Spinal cord (tissue), 10 donors: ENCODE measurements at places on chromosomes 7 and 10. TPM values are rescaled to one million over a fixed set of nuclear protein-coding genes. Genes with fewer than 3 reads are reported as not detected.

GRCh38 chr10:61779950-61780659, 117.4 kb downstream of the CABCOCO1 start:
- H3K36me3 ChIP-seq = no peaks in the 10 kb centered on the region
- no peaks in the 10 kb centered on the region for H3K4me1 ChIP-seq
- no peak overlapping the region for H3K27ac ChIP-seq
- H3K27me3 ChIP-seq = no peaks in the 10 kb centered on the region

- peaks cover 48% of the 10 kb centered on the region for H3K4me1 ChIP-seq
- no peak overlapping the region for H3K27ac ChIP-seq
- no peak overlapping the region for H3K4me3 ChIP-seq
- H3K36me3 ChIP-seq = no peaks in the 10 kb centered on the region
- no peak for DNase-seq
Observed at GRCh38 chr10:132450466-132450824, 53.4 kb downstream of the PWWP2B start.

- H3K36me3 ChIP-seq = no peaks in the 10 kb centered on the region
- H3K4me1 ChIP-seq = peaks cover 3% of the 10 kb centered on the region
- H3K27me3 ChIP-seq = no peaks in the 10 kb centered on the region
- no peak for DNase-seq
- H3K4me3 ChIP-seq = no peak overlapping the region
Observed at GRCh38 chr10:88108115-88108610, 244.7 kb downstream of the PTEN start.

GRCh38 chr7:137975221-137975620, 26.7 kb downstream of the CREB3L2 start:
- no peaks in the 10 kb centered on the region for H3K36me3 ChIP-seq
- H3K27me3 ChIP-seq = no peaks in the 10 kb centered on the region
- peak overlapping the region; percentile 85 for H3K27ac ChIP-seq
- peak; percentile 75 for DNase-seq
- no peak overlapping the region for H3K4me3 ChIP-seq

DNA sequence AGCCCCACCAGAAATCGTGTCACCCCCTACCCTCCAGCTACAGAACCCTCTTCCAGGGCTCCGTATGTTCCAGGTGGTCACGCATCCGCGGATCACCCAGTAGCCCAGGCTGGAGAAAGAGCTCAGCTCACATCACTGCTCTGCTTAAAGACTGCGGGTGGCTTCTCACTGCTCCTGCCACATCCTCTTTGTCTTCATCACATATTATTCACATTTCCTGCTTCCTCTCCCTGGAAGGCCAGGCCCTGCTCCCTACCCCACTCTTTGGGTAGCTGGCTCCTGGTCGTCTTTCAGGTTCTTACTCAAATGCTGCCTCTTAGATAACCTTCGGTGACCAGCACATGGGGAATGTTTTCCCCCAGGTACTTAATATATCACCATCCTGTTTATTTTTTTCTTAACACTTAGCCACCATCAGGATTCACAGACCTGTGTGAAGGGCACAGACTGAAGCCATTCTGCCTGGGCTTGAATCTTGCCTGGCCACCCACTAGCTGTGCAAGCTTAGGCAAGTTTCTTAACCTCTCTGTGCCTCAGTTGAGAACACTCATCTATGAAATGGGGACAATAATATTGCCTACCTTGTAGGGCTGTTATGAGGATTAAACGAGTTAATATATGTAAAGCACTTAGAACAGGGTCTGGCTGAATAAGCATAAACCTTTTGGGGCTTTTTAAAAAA, 307.8 kb downstream of the PRPF18 start:
- H3K4me1 ChIP-seq = peaks cover 17% of the 10 kb centered on the region
- no peak overlapping the region for H3K4me3 ChIP-seq
- no peaks in the 10 kb centered on the region for H3K27me3 ChIP-seq
- no peak for DNase-seq

GRCh38 chr7:43658718-43659548, 70.4 kb downstream of the COA1 start:
- H3K27ac ChIP-seq = no peak overlapping the region
- H3K36me3 ChIP-seq = no peaks in the 10 kb centered on the region
- DNase-seq = no peak
- H3K4me3 ChIP-seq = no peak overlapping the region
- H3K27me3 ChIP-seq = no peaks in the 10 kb centered on the region
- H3K4me1 ChIP-seq = no peaks in the 10 kb centered on the region

GRCh38 chr7:115024276-115024675, 102.4 kb downstream of the MDFIC start:
- no peaks in the 10 kb centered on the region for H3K36me3 ChIP-seq
- H3K27ac ChIP-seq = no peak overlapping the region
- H3K27me3 ChIP-seq = no peaks in the 10 kb centered on the region
- DNase-seq = no peak
- H3K4me3 ChIP-seq = no peak overlapping the region

GRCh38 chr7:66181329-66181728, 23.8 kb upstream of the TPST1 start:
- no peak for DNase-seq
- H3K4me1 ChIP-seq = no peaks in the 10 kb centered on the region
- H3K27me3 ChIP-seq = no peaks in the 10 kb centered on the region
- H3K36me3 ChIP-seq = no peaks in the 10 kb centered on the region
- no peak overlapping the region for H3K4me3 ChIP-seq
- H3K27ac ChIP-seq = no peak overlapping the region

GRCh38 chr10:43903451-43903850, 254.8 kb upstream of the ZNF32 start:
- no peak for DNase-seq
- no peaks in the 10 kb centered on the region for H3K36me3 ChIP-seq
- peaks cover 36% of the 10 kb centered on the region for H3K4me1 ChIP-seq
- H3K27ac ChIP-seq = no peak overlapping the region

DNA sequence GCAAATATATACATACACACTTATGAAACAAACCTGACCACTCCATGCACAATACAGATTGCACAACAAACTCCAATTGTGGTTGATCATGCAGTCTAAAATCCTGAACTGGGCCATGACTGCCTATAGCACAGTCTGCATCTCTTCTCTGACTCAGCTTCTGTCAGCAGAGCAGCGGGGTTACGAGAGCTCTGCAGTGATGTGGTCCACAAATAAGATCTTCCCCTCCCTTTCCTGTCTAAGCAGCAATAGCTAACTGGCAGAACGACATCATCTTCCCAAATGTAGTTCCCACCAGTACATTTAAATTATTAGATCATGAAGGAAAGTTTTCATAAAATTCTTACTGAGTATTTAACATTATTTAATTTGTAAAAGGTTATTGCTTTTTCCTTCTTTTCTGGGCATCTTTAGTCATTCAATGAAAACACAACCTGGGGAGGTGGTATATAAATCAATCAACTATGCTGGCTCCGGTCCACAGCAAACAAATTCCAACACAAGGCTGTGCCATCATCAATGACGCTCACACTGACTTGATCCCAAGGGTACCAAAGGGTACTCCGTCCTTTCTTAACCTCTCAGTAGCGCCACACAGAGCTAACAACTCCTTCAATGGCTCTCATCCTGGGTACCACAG, 17.1 kb downstream of the ARHGAP21 start:
- H3K4me3 ChIP-seq = no peak overlapping the region
- no peak for DNase-seq
- H3K27me3 ChIP-seq = no peaks in the 10 kb centered on the region
- H3K36me3 ChIP-seq = no peaks in the 10 kb centered on the region

- H3K4me3 ChIP-seq = no peak overlapping the region
- H3K27ac ChIP-seq = no peak overlapping the region
- DNase-seq = no peak
- no peaks in the 10 kb centered on the region for H3K27me3 ChIP-seq
- no peaks in the 10 kb centered on the region for H3K36me3 ChIP-seq
Observed at GRCh38 chr7:150569245-150569955, 2.2 kb downstream of the GIMAP4 start.

GRCh38 chr7:68783684-68784083, 814.6 kb upstream of the AUTS2 start:
- H3K27ac ChIP-seq = no peak overlapping the region
- no peaks in the 10 kb centered on the region for H3K36me3 ChIP-seq
- no peak overlapping the region for H3K4me3 ChIP-seq

- no peaks in the 10 kb centered on the region for H3K27me3 ChIP-seq
- H3K27ac ChIP-seq = no peak overlapping the region
- H3K4me1 ChIP-seq = no peaks in the 10 kb centered on the region
- H3K4me3 ChIP-seq = no peak overlapping the region
Observed at GRCh38 chr10:7243873-7244272, 167.0 kb downstream of the SFMBT2 start.

The HOXA6 gene
- total RNA-seq = 20.5 TPM

The ABCC2 gene
- 0.66 TPM for total RNA-seq

The PDZD7 gene
- total RNA-seq = 8.4 TPM

The FGFBP3 gene
- 9.5 TPM for total RNA-seq

The ABCB1 gene
- total RNA-seq = 39.2 TPM

The CH25H gene
- 0.83 TPM for total RNA-seq

The UTF1 gene
- not detected for total RNA-seq

The IFIT2 gene
- total RNA-seq = 16.3 TPM
